ENCODE measurements at places on chromosomes 1 and 21.

GRCh38 chr1:220137019-220137786 is 43.3 kb downstream of the IARS2 start:
- no peak overlapping the region for H3K27ac ChIP-seq
- H3K27me3 ChIP-seq: no peaks in the 10 kb centered on the region
- H3K4me3 ChIP-seq: no peak overlapping the region
- H3K4me1 ChIP-seq: no peaks in the 10 kb centered on the region
- peaks cover 16% of the 10 kb centered on the region for H3K36me3 ChIP-seq
- no peak for DNase-seq

DNA sequence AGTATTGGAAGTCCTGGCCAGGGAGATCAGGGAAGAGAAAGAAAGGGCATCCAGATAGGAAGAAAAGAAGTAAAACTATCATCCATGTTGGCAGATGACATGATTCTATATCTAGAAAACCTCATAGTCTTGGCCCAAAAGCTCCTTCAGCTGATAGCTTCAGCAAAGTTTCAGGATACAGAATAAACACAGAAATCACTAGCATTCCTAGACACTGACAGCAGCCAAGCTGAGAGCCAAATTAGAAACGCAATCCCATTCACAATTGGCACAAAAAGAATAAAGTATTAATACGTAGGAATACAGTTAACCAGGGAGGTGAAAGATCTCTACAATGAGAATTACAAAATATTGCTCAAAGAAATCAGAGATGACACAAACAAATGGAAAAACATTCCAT is 44.6 kb downstream of the ZFYVE9 start:
- H3K27ac ChIP-seq: no peak overlapping the region
- no peaks in the 10 kb centered on the region for H3K27me3 ChIP-seq
- DNase-seq: no peak
- no peak overlapping the region for H3K4me3 ChIP-seq
- no peaks in the 10 kb centered on the region for H3K36me3 ChIP-seq

DNA sequence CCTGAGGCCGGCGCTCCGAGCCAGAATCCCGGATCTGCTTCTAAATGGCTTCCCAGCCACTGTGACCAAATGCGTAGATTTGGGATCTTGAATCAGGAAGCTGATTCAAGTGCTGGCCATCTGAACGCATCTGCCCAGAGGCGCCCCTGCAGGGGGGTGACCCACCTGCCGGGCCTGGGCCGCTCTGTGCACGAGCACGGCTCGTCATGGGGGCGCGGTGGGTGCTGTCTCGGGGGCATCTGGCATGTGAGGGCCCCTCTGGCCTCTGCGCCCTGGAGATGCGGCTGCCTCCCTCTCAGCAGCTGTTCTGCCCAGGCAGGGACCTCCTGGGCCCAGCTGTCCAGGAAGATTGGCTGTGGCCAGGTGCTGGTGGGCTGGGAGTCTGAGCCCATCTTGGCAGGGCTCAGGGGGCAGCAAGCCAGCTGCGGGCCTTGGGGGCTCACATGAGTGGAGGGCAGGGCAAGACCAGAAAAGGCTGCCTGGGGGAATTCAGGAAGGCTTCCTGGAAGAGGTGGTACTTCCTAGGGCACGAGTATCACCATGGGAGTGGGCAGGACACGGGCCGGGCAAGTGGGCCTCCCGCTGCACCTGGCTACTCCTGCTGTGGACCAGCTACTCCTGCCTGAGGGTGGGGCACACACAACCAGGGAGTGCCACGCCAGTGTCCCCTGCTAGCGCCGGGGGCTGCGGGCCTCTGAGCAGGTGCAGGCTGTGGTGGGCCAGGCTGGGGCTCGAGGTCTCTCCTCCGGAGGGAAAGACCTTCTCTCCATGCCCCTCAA is 25.1 kb downstream of the PLCH2 start:
- H3K36me3 ChIP-seq: no peaks in the 10 kb centered on the region
- no peak overlapping the region for H3K27ac ChIP-seq
- H3K27me3 ChIP-seq: no peaks in the 10 kb centered on the region
- no peak overlapping the region for H3K4me3 ChIP-seq
- H3K4me1 ChIP-seq: peaks cover 5% of the 10 kb centered on the region

GRCh38 chr1:230426246-230427093 is at the start of gene PGBD5:
Gene PGBD5, minus strand, starts transcription at chr1:230426332. Its CDS starts 404 bp downstream, at chr1:230425928.
- H3K36me3 ChIP-seq: no peaks in the 10 kb centered on the region
- no peak within 1 kb of the TSS for H3K27ac ChIP-seq
- H3K27me3 ChIP-seq: peaks cover 8% of the 10 kb centered on the region
- no peak for DNase-seq
- no peaks in the 10 kb centered on the region for H3K4me1 ChIP-seq

DNA sequence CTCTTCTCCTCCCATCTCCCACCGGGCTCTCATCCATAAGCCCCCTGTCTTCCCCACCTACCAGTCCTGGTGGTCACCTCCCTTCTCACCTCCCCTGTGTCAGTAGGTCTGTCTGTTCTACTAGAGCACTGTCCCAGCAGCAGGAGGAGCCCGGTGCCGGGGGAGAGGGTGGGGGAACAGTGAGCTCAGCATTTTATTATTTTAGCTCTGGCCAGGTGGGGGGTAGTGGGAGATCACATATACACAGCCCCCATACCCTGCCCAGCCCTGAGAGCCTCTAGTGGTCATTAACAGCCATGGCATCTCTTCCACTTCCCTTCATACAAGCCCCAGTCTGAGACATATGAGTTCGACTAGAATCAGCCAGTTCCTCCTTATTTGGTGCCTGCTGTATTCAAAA is at the start of gene TMOD4:
Gene TMOD4, minus strand, starts transcription at position 119 of the 400 bp plus-strand sequence. CDS start 1,106 bp downstream, outside the sequence.
- no peak within 1 kb of the TSS for H3K4me3 ChIP-seq
- H3K27ac ChIP-seq: no peak within 1 kb of the TSS
- DNase-seq: no peak
- no peaks in the 10 kb centered on the region for H3K27me3 ChIP-seq
- H3K4me1 ChIP-seq: no peaks in the 10 kb centered on the region

DNA sequence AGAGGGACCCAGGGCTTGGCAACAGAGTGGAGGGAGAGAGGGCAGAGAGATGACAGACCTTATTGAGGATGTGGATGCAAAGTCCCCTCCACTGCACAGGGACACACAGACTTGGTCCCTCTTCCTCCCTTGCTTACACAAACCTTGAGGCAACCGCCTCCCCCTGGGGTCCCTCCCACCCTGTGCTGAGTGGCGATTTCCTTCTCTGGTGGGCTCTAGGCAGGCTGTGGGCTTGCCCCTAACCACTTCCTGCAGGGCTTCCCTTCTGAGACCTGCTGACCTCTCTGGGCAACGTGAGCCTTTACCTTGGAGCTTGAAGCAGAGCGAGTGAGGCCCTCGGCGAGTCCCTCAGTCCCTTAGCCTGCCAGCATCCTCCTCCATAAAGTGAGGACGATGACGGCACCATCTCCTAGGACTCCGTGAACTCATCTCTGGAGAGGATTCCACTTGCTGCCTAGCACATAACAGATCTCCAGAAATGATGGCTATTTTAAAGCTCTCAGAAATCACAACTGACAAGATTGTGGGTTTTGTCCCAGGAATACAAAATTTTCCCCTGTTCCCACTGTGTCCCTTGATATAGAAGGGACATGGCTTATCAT is 25.0 kb downstream of the KIAA1614 start:
- peaks cover 14% of the 10 kb centered on the region for H3K4me1 ChIP-seq
- H3K27ac ChIP-seq: no peak overlapping the region
- H3K27me3 ChIP-seq: no peaks in the 10 kb centered on the region
- no peaks in the 10 kb centered on the region for H3K36me3 ChIP-seq
- H3K4me3 ChIP-seq: no peak overlapping the region

GRCh38 chr1:184199036-184199435 is 147.5 kb downstream of the TSEN15 start:
- no peak overlapping the region for H3K27ac ChIP-seq
- H3K27me3 ChIP-seq: no peaks in the 10 kb centered on the region
- no peaks in the 10 kb centered on the region for H3K36me3 ChIP-seq
- DNase-seq: no peak

DNA sequence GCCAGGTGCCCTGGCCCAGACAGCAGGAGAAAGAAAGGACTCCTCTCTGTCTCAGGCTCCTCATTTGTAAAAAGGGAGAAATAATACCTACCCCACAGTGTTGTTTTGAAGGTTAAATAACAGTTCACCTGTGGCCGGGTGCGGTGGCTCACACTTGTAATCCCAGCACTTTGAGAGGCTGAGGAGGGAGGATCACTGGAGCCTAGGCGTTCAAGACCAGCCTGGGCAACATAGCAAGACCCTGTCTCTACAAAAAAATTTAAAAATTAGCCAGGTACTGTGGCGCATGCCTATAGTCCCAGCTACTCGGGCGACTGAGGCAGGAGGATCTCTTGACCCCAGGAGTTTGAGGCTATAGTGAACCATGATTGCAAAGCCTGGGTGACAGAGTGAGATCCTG is 2.5 kb upstream of the TMEM200B start:
- no peak overlapping the region for H3K27ac ChIP-seq
- H3K4me1 ChIP-seq: no peaks in the 10 kb centered on the region
- no peak for DNase-seq
- H3K36me3 ChIP-seq: no peaks in the 10 kb centered on the region
- H3K27me3 ChIP-seq: peaks cover 16% of the 10 kb centered on the region
- no peak overlapping the region for H3K4me3 ChIP-seq

DNA sequence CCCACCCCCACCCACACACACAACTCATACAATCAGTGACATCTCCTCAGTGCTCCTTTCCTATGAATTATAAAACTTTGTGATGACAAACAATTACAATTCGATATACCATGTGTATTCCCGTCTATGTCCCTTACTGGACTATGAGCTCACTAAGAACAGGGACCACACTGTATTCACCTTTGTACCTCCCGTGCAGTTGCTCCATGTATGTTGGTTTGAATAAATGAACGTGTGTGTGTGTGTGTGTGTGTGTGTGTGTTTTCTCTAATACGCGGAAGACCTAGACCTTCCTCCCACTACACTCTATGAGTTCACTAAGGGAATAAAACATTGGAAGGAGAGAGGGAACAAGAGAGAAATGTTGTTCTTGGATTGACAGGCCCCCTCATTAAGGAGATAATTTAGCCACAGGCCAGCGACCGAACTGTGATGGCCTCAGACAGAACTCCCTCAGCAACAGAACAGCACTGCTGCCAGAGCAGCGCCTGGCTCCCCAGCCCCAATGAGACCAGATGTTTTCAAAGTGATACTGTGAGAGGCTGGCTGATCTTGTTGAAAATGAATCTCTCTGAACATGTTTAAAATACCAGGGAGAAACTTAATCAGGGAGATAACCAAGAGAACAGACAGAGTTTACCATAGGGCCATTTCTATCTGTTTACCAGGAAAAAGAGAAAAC is 21.7 kb downstream of the BCAR3 start:
- no peak overlapping the region for H3K27ac ChIP-seq
- H3K4me3 ChIP-seq: no peak overlapping the region
- H3K4me1 ChIP-seq: no peaks in the 10 kb centered on the region
- DNase-seq: no peak
- H3K36me3 ChIP-seq: no peaks in the 10 kb centered on the region

- no peaks in the 10 kb centered on the region for H3K36me3 ChIP-seq
- no peak overlapping the region for H3K27ac ChIP-seq
- H3K4me1 ChIP-seq: no peaks in the 10 kb centered on the region
These were observed 104.2 kb downstream of the COP1 start for GRCh38 chr1:176102768-176103350.

GRCh38 chr1:155044812-155045657 is 6.1 kb upstream of the ADAM15 start:
- H3K4me3 ChIP-seq: no peak overlapping the region
- no peak for DNase-seq
- H3K36me3 ChIP-seq: no peaks in the 10 kb centered on the region

GRCh38 chr1:11051781-11052511 is 4.9 kb upstream of the MASP2 start:
- H3K4me1 ChIP-seq: peaks cover 12% of the 10 kb centered on the region
- no peaks in the 10 kb centered on the region for H3K27me3 ChIP-seq
- H3K27ac ChIP-seq: 0 out of 2 replicates have a peak overlapping the region, but pooled peaks have one; percentile 26
- H3K4me3 ChIP-seq: no peak overlapping the region
- DNase-seq: no peak

DNA sequence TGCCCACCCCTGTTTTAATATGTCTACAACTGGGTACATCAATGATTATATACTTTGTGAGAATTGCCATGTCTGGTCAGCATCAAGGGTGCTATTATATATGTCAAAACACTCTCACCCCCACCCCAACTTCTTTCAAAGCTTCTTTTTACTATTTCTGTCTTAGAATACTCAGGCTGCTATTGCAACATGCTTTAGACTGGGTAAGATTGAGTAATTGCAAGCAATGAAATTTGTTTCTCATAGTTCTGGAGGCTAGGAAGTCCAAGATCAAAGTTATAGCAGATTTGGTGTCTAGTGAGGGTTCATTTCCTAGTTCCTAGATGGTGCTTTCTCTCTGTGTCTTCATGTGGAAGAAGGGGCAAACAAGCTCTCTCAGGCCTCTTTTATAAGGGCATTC is 100.5 kb upstream of the KCNK1 start:
- no peak for DNase-seq
- H3K36me3 ChIP-seq: no peaks in the 10 kb centered on the region
- no peaks in the 10 kb centered on the region for H3K27me3 ChIP-seq
- no peak overlapping the region for H3K4me3 ChIP-seq
- H3K4me1 ChIP-seq: no peaks in the 10 kb centered on the region

- no peak overlapping the region for H3K27ac ChIP-seq
- no peaks in the 10 kb centered on the region for H3K4me1 ChIP-seq
- H3K27me3 ChIP-seq: no peaks in the 10 kb centered on the region
- H3K36me3 ChIP-seq: no peaks in the 10 kb centered on the region
- no peak for DNase-seq
These were observed 62.5 kb downstream of the IL23R start for GRCh38 chr1:67228791-67229190.

- no peaks in the 10 kb centered on the region for H3K27me3 ChIP-seq
- no peaks in the 10 kb centered on the region for H3K4me1 ChIP-seq
- H3K4me3 ChIP-seq: no peak overlapping the region
- DNase-seq: no peak
- no peak overlapping the region for H3K27ac ChIP-seq
These were observed 27.2 kb upstream of the MAN1A2 start for GRCh38 chr1:117339866-117340700.

- no peaks in the 10 kb centered on the region for H3K4me1 ChIP-seq
- no peak for DNase-seq
- H3K36me3 ChIP-seq: no peaks in the 10 kb centered on the region
- H3K4me3 ChIP-seq: no peak overlapping the region
- H3K27me3 ChIP-seq: no peaks in the 10 kb centered on the region
These were observed 8.8 kb upstream of the INSL5 start for GRCh38 chr1:66809736-66810326.

- H3K4me3 ChIP-seq: no peak overlapping the region
- DNase-seq: no peak
- no peak overlapping the region for H3K27ac ChIP-seq
- no peaks in the 10 kb centered on the region for H3K4me1 ChIP-seq
- peaks cover 2% of the 10 kb centered on the region for H3K27me3 ChIP-seq
These were observed 6.0 kb downstream of the COL24A1 start for GRCh38 chr1:86150553-86151055.

GRCh38 chr1:155342842-155343241 is 22.1 kb downstream of the RUSC1 start:
- DNase-seq: no peak
- H3K4me1 ChIP-seq: no peaks in the 10 kb centered on the region
- no peak overlapping the region for H3K27ac ChIP-seq
- no peak overlapping the region for H3K4me3 ChIP-seq
- H3K36me3 ChIP-seq: peaks cover 18% of the 10 kb centered on the region
- no peaks in the 10 kb centered on the region for H3K27me3 ChIP-seq

- H3K27ac ChIP-seq: no peak within 1 kb of the TSS
- H3K4me1 ChIP-seq: no peaks in the 10 kb centered on the region
- peaks cover 2% of the 10 kb centered on the region for H3K36me3 ChIP-seq
- H3K27me3 ChIP-seq: no peaks in the 10 kb centered on the region
- DNase-seq: no peak
- no peak within 1 kb of the TSS for H3K4me3 ChIP-seq
These were observed at the start of gene BNIPL for GRCh38 chr1:151036356-151036755. Gene BNIPL, plus strand, starts transcription at chr1:151036586. Its CDS starts 140 bp downstream, at chr1:151036726.
